ENCODE measurements at places on chromosomes 12 and 14. TPM values are rescaled to one million over a fixed set of nuclear protein-coding genes. Genes with fewer than 3 reads are reported as not detected.
A peak's percentile ranks its signal among the peaks of the same experiment; 100 is the strongest.

The RDH12 gene
- total RNA-seq = not detected

The HOXC11 gene
- 4.1 TPM for total RNA-seq

The DDIT3 gene
- total RNA-seq = 24.8 TPM

The GPX2 gene
- total RNA-seq = not detected

The SIX4 gene
- 3.0 TPM for total RNA-seq

The KLRK1 gene
- 3.5 TPM for total RNA-seq

The ALG10 gene
- total RNA-seq = 5.4 TPM

- H3K27me3 ChIP-seq = no peaks in the 10 kb centered on the region
- H3K36me3 ChIP-seq = no peaks in the 10 kb centered on the region
- peaks cover 2% of the 10 kb centered on the region for H3K4me1 ChIP-seq
- DNase-seq = no peak
These were observed 339.8 kb downstream of the EMP1 start for GRCh38 chr12:13536219-13536910.

GRCh38 chr14:22448905-22449599 is 140.0 kb downstream of the DAD1 start:
- H3K27ac ChIP-seq = no peak overlapping the region
- DNase-seq = peak; percentile 59
- H3K27me3 ChIP-seq = no peaks in the 10 kb centered on the region

GRCh38 chr14:71852181-71852580 is 80.0 kb upstream of the RGS6 start:
- no peak for DNase-seq
- H3K4me3 ChIP-seq = no peak overlapping the region
- no peak overlapping the region for H3K27ac ChIP-seq
- no peaks in the 10 kb centered on the region for H3K27me3 ChIP-seq
- no peaks in the 10 kb centered on the region for H3K36me3 ChIP-seq
- no peaks in the 10 kb centered on the region for H3K4me1 ChIP-seq

- DNase-seq = peak; percentile 97
- no peaks in the 10 kb centered on the region for H3K36me3 ChIP-seq
- no peaks in the 10 kb centered on the region for H3K4me1 ChIP-seq
- no peak overlapping the region for H3K4me3 ChIP-seq
These were observed 97.9 kb downstream of the RFLNA start for GRCh38 chr12:124392667-124393413.

- DNase-seq = no peak
- no peaks in the 10 kb centered on the region for H3K36me3 ChIP-seq
- H3K27ac ChIP-seq = no peak overlapping the region
- no peak overlapping the region for H3K4me3 ChIP-seq
- H3K4me1 ChIP-seq = peaks cover 7% of the 10 kb centered on the region
These were observed 240.3 kb downstream of the EMP1 start for GRCh38 chr12:13436696-13437391.

DNA sequence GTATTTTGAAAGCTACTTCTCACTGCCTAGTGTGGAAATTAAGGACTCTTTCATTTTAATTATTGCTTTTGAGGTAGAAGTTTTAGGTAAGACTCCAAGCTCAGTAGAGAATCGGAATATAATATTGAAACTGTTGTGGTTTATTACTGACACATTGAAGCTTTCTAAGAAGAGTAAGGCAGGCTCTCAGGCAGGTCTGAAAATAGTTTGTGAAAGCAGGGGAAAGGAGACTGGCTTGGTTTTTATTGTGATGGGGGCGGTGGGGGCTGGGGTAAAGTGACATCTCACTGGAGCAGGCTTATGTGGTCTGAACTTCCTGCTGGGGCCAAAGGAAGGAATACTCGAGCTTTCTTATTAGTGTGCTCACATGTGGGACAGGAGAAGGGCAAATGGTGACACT is 79.5 kb downstream of the OTOGL start:
- H3K27me3 ChIP-seq = no peaks in the 10 kb centered on the region
- no peak overlapping the region for H3K27ac ChIP-seq
- no peaks in the 10 kb centered on the region for H3K36me3 ChIP-seq
- no peak for DNase-seq

- DNase-seq = no peak
- H3K27ac ChIP-seq = peak overlapping the region; percentile 92
- H3K4me3 ChIP-seq = no peak overlapping the region
- peaks cover 2% of the 10 kb centered on the region for H3K4me1 ChIP-seq
These were observed 57.9 kb downstream of the ANO6 start for GRCh38 chr12:45273717-45274271.

DNA sequence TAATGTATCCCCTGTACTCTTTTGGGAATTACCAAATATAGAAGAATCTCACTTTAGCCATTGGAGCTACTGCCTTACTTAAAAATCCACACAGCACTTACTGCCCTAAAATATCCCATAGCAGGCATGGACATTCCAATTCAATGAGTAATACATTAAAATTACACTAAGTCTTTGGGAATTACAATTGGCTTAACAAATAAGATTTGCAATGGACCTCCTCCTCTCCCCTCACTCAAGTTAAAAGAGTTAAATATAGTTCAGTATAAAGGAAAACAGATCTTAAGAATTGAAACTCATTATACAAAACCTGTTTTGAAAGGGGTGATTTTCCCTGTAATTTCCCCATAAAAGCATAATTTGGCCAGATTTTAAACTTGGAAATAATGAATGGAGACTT is 477.1 kb downstream of the SLC16A7 start:
- H3K4me1 ChIP-seq = no peaks in the 10 kb centered on the region
- H3K36me3 ChIP-seq = no peaks in the 10 kb centered on the region
- no peak overlapping the region for H3K4me3 ChIP-seq
- DNase-seq = no peak
- no peak overlapping the region for H3K27ac ChIP-seq
- no peaks in the 10 kb centered on the region for H3K27me3 ChIP-seq

GRCh38 chr12:2902272-2902880 is 11.7 kb downstream of the TULP3 start:
- no peak overlapping the region for H3K4me3 ChIP-seq
- H3K36me3 ChIP-seq = no peaks in the 10 kb centered on the region
- no peaks in the 10 kb centered on the region for H3K4me1 ChIP-seq

DNA sequence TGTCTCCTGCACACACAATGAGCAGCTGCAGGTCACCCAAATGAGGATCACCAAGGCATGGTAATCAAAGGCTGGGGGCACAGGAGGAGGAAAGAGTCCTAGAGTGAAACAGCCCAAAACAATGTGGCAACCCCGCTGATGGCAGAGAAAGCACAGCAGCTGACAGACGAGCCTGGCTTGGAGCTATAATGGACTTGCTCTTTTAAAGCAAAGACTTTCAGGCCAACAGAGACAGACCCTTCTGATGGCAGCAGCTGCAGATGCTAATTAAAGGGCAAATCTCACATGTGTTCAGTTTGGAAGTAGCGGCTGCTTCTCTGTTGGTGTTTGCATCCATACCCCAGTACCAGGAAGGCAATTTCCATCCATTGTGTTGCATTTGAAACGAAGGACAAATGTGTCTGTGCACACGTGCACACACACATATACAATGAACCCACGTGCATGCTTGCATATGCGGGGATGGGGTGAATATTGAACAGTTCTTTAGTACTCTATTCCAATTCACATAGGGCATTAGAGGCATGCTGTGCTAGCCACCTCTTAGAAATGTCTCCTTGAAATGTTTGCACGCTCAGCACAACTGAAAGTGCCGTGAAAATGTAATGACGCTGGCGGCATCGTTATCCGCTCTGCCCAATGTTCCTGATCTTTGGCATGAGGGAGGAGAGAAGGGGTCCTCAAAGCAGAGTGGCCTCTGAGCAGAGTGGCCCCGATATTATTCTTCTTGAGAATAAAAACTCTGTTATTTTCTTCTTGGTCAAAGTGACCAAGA is 38.1 kb downstream of the CIT start:
- H3K4me3 ChIP-seq = no peak overlapping the region
- H3K36me3 ChIP-seq = no peaks in the 10 kb centered on the region
- no peak overlapping the region for H3K27ac ChIP-seq
- H3K27me3 ChIP-seq = no peaks in the 10 kb centered on the region

GRCh38 chr14:97703006-97703760 is 906.0 kb downstream of the VRK1 start:
- no peak overlapping the region for H3K27ac ChIP-seq
- H3K4me3 ChIP-seq = no peak overlapping the region
- no peaks in the 10 kb centered on the region for H3K36me3 ChIP-seq

GRCh38 chr14:50399251-50400032 is 2.8 kb upstream of the CDKL1 start:
- peak; percentile 53 for DNase-seq
- no peaks in the 10 kb centered on the region for H3K27me3 ChIP-seq
- H3K4me1 ChIP-seq = no peaks in the 10 kb centered on the region
- no peaks in the 10 kb centered on the region for H3K36me3 ChIP-seq
- no peak overlapping the region for H3K4me3 ChIP-seq

- no peak overlapping the region for H3K4me3 ChIP-seq
- no peak for DNase-seq
- H3K36me3 ChIP-seq = no peaks in the 10 kb centered on the region
- no peaks in the 10 kb centered on the region for H3K27me3 ChIP-seq
- H3K27ac ChIP-seq = no peak overlapping the region
These were observed 137.1 kb downstream of the BRMS1L start for GRCh38 chr14:35963209-35963608.

Data from aorta (tissue), 5 donors.